Stimulated activated CD4-positive, alpha-beta T cell treated with anti-CD3 and anti-CD28 coated beads, TNF-alpha, amount 100 ng/mL, for 48 hours (primary cell): ENCODE measurements at places on chromosomes 6 and 20.

- DNase-seq, result no peak
These were observed 14.8 kb upstream of the BCLAF1 start for GRCh38 chr6:136304410-136304809.

GRCh38 chr6:106439459-106439858, 78.9 kb downstream of the CRYBG1 start:
- no peak for DNase-seq

DNA sequence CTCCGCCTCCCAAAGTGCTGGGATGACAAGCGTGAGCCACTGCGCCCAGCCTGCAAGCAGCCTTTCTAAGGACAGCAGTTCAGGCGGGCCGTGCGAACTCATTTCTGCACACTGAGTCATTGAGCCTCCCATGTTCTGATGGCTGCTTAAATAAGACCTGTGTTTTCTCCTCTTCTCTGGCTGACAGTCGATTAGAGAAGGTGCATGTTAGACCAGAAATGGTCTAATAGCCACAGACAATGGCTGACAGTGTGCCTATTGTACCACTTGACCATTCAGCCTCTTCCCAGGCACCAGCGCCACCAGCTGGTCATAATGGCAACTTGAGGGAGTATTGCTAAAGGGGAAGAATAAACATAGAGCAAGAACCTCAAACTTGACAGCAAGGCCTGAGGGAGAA, 6.2 kb downstream of the CST11 start:
- no peak for DNase-seq

GRCh38 chr6:33171016-33171879, 21.0 kb downstream of the COL11A2 start:
- no peak for DNase-seq

- DNase-seq, result no peak
These were observed 82.2 kb upstream of the PMEPA1 start for GRCh38 chr20:57791966-57792365.

GRCh38 chr6:90502866-90503407, 83.9 kb downstream of the MAP3K7 start:
- no peak for DNase-seq

- no peak for DNase-seq
These were observed 152.7 kb downstream of the ANKRD60 start for GRCh38 chr20:58075586-58076345.

GRCh38 chr6:134172020-134172705, 119.7 kb upstream of the SLC2A12 start:
- no peak for DNase-seq

- no peak for DNase-seq
These were observed 30.3 kb upstream of the OGFRL1 start for GRCh38 chr6:71258078-71258866.

DNA sequence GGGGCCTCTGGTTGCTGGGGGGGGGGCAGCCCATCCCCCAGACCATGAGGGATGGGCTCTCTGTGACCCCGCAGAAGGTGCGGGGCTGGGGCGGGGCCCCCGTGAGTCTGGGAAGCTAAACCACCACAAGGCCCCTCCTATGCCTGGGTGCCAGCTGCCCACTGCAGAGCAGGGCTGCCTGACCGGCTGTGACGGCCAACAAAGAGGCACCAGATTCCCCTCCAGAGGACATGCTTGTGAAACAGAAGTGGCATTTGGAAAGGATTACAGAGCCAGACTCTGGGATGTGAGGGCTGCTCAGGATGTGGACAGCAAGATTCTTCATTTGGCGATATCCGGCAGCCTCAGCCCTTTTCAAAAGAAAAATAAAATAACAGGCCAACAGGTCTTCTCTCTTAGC, 16.5 kb upstream of the NTSR1 start:
- DNase-seq, result no peak

- no peak for DNase-seq
These were observed 122.4 kb upstream of the VGLL2 start for GRCh38 chr6:117142995-117143394.

DNA sequence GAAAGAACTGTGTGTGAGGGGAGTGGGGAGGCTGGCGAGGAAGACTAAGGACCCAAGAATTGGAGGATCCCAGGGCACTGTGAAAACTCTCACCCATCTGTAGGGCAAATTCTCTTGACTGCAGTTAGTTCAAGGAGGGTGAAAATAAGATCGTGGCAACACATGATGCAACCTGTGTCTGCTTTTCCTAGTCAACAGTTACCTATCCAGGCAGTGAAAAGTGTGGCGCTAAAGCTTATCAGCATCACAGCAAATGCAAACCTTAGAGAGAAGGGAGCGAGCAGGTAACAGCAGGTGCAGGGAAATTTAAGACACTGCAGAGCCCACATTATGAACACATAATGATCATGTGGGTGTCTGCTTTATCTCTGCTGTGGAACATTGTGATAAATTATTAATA, 97.7 kb upstream of the SGK1 start:
- DNase-seq, result no peak

- DNase-seq, result no peak
These were observed 619 bp upstream of the PDE7B start for GRCh38 chr6:135850882-135851281.

- no peak for DNase-seq
These were observed 271.2 kb upstream of the PRDM1 start for GRCh38 chr6:105814745-105815536.
